Stimulated activated naive CD4-positive, alpha-beta T cell treated with Interleukin-2 at 50 U/mL for 16 hours (primary cell): ENCODE measurements at places on chromosomes 2 and 18.

GRCh38 chr2:221304916-221305315, 267.2 kb downstream of the EPHA4 start:
- no peak for DNase-seq

- no peak for DNase-seq
These were observed at the start of gene GALR1 for GRCh38 chr18:77249569-77250500. GALR1 (plus strand) TSS chr18:77249848; CDS start chr18:77250549, 701 bp downstream.

GRCh38 chr18:70288851-70289328, at the start of gene SOCS6:
SOCS6 (plus strand) TSS chr18:70289045; CDS start chr18:70324669, 35,624 bp downstream.
- no peak for DNase-seq

DNA sequence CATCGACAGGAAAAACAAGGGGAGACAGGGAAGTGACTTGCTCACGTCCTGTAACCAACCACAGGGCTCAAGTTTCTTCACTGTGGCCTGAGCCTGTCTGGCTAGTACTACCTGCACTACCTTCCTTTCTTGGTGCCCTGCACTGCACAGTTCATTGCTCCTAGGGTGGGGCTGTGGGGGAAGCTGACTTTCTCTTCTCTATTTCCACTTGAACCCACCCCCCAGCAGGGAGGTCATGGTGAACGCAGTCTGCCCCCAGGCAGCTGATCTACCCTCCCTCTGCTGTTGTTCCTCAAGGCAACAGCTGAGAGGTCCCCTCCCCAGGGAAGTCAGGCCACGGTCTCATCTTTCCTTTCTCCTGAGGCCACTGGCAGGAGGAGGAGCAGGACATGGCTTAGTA, 532.1 kb downstream of the SOX11 start:
- DNase-seq: no peak

GRCh38 chr2:18656048-18656447, 66.7 kb upstream of the NT5C1B start:
- no peak for DNase-seq

- DNase-seq: no peak
These were observed 134.3 kb downstream of the RDH14 start for GRCh38 chr2:18426174-18426573.

- no peak for DNase-seq
These were observed 1.2 kb upstream of the WDR7 start for GRCh38 chr18:56649996-56650395.

GRCh38 chr2:121151311-121152109, 133.5 kb downstream of the TFCP2L1 start:
- no peak for DNase-seq

- DNase-seq: no peak
These were observed 20.1 kb downstream of the SFT2D3 start for GRCh38 chr2:127721311-127721977.

DNA sequence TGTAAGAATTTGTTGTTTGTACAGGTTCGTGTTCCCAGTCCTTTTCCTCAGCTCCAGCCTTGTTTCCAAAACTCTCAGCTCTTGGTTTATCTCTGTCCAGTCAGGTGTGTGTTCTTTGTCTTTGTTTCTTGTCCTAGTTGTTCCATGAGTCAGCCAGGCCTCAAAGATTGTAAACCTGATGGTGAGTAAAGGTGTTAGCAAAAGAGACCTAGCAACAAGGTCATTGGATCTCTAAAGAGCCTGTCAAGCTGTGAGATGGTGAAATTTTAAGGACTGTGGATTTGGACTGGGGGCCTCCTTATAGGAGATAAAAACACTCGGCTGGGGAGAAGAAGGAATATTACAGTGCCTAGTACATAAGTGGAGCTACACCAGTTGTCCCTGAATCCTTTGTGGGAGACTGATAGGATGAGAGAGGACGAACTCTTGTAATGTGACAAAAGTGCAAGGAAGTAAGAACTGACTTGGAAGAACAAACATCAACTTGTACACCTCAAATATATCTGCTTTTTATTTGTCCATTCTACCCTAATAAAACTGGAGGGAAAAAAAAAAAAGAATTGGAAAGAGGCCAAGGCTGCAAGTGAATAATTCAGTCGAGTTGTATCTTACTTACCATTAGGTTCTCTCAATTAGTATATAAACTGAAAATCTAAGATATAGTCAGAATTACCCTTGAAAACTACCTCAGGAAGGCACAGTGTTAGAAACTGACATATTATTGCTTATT, 37.2 kb downstream of the ITGA6 start:
- no peak for DNase-seq
